Cardiac fibroblast (primary cell): ENCODE measurements at places on chromosomes 1 and 21.
A peak's percentile ranks its signal among the peaks of the same experiment; 100 is the strongest.

- DNase-seq: no peak
Measured at GRCh38 chr1:183004141-183004540, 19.1 kb upstream of the LAMC1 start.

GRCh38 chr1:11337580-11338073 is 64.6 kb downstream of the UBIAD1 start:
- peak; percentile 32 for DNase-seq

- no peak for DNase-seq
Measured at GRCh38 chr1:44661781-44662682, 12.2 kb downstream of the TMEM53 start.

DNA sequence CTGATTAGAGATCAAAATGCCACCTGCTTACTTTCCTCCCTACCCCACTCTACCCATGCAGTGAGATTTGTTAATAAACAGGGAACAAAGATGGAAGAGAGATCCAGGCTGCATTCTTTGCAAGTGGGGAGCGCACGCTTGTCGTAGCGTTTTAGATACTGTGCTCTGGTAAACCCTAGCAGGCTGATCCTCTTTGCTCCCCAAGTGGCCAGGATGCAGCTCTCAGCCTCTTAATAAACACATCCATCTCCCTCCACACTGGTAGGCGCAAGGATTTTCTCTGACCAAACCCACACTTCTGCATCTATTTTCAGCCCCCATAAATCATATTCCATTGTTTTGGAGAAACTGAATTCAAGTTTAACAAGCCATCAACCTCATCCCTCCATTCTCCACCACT is 2.9 kb downstream of the PGBD5 start:
- DNase-seq: no peak

GRCh38 chr1:15863156-15863901 is 15.8 kb downstream of the SPEN start:
- no peak for DNase-seq

DNA sequence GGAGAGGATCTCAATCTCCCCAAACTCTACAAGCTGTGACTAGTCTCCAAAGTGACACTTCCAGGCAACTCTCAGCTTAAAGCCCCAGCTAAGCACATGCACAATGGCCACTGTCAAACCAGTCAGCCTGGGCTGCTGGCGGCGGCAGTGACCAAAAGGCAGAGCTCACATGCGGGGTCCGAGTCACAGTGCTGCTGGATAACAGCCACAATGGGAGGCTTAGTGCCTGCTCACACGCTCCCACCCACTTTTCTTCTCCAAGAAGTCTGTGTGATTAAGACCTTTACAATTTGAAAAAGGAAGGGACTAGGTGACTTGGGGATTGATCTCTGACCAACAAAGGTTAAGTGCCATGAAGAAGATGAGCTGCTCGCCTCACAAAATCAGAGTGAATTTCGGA is 16.8 kb downstream of the RIPK4 start:
- DNase-seq: no peak

DNA sequence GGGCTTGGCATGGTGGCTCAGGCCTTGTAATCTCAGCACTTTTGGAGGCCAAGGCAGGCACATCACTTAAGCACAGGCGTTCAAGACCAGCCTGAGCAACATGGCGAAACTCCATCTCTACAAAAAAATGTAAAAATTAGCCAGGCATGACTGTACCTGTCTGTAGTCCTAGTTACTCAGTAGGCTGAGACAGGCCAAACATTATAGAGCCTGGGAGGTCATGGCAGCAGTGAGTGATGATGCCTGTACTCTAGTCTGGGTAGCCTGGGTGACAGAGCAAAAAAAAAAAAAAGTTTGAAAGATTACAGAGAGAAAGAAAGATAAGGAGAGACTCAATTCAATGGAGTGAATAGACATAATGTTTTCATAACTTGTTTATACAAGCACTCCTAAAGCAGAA is 556.5 kb upstream of the BRINP3 start:
- DNase-seq: no peak

DNA sequence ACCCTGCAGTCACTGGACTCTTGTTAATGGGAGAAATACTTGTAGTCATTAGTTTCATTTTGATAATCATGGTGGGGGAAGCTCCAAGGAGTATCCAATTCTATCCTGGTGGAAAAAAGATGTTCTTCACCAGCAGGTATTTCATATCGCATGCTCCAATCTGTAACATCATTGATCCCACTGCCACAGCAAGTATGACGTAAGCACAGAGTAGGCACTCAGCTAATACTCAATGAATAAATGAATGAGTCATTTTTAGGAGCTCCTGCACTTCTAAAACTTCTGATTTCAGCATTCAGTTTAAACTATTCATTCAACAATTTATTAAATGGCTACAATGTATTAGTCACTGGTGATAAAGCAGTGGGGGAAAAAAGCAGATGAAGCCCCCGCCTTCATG is 30.3 kb downstream of the RXRG start:
- no peak for DNase-seq

DNA sequence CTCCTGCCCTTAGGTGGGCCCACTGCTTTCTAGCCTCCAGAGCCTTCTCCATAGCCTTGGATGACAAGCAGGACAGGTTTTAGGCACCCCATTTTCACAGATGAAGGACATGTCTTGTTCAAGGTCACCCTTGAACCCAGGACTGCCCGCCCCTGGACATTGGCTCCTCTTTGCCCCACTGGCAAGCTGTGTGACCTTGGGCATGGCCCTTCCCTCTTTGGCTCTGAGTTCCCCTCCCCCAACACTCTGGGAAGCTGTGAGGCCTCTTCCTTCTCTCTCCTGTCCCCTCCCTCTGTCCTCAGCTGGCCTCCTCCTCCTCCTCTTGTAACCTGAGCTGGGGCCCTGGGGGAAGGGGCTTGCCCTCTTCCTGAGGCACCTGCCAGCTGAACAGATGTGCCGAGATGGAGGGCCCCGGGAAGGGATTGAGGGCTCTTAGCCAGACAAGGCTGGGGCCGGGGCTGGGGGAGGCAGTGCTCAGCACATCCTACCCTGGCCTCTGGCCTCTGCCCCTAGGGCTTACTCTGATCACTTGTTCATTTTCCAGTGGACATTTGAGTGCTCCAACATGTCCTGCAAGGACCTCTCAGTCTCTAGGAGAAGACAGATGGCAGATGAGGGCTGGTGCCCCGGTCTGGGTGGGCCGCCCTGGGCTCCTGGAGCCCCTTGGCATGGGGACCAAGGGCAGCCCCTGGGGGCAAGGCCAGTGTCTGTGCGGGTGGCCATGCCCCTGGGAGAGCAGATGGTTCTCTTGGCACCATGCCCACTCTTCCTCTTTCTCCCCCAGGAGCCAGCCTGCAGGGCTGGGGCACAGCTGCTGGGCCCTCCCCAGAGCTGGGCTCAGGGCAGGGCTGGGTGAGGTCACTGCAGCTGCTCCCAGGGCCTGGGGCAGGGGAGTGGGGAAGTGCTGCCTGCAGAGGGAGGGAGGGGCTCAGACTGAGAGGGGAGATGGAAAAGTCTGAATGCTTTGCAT is 10.7 kb downstream of the FOXO6 start:
- no peak for DNase-seq

DNA sequence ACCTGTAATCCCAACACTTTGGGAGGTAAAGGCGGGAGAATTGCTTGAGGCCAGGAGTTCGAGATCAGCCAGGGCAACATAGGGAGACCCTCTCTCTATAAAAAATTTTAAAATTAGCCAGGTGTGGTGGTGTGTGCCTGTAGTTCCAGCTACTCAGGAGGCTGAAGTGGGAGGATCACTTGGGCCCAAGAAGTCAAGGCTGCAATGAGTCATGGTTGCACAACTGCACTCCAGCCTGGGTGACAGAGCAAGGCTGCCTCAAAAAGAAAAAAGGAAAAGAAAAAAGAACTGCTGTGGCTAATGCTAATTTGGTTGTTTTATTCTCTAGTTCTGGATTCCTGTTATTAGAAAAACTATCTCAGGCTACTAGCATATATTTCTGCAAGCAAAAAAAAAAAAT is 29.8 kb downstream of the DBT start:
- peak; percentile 43 for DNase-seq

DNA sequence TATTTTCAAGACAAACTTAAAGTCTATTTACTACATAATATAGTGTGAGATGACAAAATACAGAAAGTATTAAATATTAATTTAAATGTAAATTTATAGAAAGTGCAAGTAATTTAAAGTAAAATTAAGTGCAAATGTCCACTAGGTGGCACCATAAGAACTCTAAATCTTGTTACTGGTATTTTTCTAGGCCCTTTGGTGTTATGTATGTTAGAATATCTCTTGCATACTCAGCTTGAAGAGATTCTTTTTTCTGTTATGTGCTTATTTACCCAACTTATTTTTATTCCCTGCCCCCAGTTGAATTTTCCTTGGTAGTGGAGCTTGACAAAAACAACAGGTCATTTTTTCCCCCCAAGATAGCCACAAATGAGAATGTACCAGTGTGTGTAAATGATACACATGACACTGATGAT is 71.5 kb downstream of the RPS6KC1 start:
- DNase-seq: peak; percentile 81

- peak; percentile 35 for DNase-seq
Measured at GRCh38 chr1:206866062-206866461, 639 bp downstream of the IL20 start.

DNA sequence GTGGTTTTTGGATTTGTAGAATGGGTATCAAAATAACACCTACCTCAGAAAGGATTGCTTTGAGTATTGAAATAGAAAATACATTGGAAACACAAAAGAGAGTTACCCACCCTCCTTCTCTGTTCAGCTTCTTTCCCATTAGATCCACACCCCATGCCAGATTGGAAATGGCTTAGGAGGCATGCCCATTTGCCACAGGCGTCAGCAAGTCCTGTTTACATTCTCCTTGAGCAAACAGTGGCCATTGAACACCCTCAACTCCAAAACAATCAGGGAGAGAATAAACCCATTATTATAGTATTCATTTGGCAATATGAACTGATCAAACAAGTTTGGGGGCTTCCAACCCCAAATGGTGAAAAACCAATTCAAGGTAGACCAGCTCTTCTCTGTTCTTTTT is 2.4 kb downstream of the ELAPOR1 start:
- DNase-seq: no peak

DNA sequence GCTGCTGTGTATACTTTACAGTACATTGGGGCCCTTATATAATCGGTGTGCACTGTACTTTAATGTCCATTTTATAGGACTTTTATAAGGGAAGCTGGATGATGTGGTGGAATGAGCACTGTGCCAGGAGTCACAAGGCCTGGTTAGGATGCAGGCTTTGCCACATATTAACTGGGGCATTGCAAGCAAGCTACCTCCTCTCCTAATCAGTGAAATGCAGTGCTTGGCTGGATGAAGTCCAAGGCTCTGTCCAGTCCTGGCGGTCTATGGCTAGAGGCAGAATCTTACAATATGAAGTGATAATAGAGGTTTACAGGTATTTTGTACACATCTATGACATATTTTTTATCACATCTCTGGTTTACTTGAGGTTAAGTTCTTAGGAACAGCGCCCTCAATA is 1.7 kb upstream of the PKP1 start:
- DNase-seq: peak; percentile 49

DNA sequence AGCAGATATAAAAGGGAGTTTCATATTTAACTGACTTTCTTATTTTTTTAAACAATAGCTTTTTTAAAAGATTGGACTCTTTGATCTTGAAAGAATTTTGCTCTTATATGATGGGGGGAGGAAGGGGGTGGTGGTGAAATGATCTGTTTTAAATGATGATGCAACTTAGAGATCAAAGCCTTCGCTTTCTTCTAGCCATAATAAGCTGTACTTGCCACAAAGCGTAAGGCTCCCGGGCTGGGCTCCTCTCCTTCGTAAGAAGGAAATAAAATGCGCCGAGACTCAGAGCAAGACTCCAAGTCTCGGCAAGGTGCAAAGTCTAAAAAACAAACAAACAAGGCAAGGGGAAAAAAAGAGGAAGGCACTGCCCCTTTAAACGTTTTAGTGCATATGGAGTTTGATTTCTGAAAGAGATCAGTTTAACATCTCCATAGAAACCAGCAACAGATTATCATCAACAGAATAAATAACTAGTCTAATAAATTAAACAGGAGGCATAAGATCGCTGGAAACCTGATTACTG is 3.3 kb downstream of the CASZ1 start:
- DNase-seq: peak; percentile 27

DNA sequence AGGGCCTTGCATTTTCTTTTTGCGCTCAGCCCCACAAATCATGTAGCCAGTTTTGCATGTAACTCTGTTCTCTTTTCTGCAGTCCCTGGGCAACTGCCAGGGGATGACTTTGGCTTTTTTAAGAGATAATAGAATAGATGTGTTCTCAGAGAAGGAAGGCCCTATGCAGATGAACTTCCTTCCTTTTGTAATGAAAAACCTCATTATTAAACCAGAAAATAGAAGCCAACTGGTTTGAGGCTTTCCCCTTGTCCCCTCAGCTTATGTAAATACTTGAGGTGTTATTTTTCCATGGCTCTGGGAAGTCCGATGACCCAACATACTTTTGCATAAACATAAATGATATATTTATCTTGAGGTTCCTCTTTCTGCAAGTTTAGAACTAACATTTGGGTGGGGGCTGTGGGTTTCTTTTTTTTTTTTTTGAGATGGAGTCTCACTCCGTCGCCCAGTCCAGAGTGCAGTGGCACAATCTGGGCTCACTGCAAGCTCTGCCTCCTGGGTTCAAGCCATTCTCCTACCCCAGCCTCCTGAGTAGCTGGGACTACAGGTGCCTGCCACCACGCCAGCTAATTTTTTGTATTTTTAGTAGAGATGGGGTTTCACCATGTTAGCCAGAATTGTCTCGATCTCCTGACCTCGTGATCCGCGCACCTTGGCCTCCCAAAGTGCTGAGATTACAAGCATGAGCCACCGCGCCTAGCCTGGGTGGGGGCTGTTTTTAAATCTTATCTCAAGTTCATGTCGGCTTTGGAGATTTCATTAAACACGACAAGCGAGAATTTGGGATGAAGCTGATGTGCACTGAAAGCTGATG is 14.4 kb upstream of the FCRL5 start:
- DNase-seq: no peak

DNA sequence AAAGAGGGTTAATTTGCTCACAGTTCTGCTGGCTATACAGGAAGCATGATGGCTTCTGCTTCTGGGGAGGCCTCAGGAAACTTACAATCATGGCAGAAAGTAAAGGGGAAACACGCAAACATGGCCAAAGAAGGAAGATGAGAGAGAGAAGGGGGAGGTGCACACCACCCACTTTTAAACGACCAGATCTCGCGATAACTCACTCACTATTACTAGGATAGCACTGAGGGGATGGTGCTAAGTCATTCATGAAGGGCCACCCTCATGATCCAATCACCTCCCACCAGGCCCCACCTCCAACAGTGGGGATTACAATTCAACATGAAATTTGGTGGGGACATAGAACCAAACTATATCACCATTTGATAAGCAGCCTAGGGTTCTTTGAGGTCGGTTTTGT is 2.4 kb upstream of the C1orf115 start:
- DNase-seq: no peak

GRCh38 chr1:64572222-64572900 is 102.4 kb downstream of the CACHD1 start:
- DNase-seq: no peak

- DNase-seq: peak; percentile 28
Measured at GRCh38 chr1:32464716-32465577, at the start of gene ZBTB8B. Gene ZBTB8B (plus strand): TSS chr1:32465072. CDS start chr1:32470625, 5,553 bp downstream.
